ENCODE measurements at places on chromosomes 6 and 20.

GRCh38 chr6:73032586-73032985, 192.7 kb downstream of the KHDC1L start:
- DNase-seq: no peak

- DNase-seq: no peak
Measured at GRCh38 chr6:157821342-157822033, 1.6 kb upstream of the SNX9 start.

- no peak for DNase-seq
Measured at GRCh38 chr6:9543649-9544048, 871.2 kb downstream of the TFAP2A start.

DNA sequence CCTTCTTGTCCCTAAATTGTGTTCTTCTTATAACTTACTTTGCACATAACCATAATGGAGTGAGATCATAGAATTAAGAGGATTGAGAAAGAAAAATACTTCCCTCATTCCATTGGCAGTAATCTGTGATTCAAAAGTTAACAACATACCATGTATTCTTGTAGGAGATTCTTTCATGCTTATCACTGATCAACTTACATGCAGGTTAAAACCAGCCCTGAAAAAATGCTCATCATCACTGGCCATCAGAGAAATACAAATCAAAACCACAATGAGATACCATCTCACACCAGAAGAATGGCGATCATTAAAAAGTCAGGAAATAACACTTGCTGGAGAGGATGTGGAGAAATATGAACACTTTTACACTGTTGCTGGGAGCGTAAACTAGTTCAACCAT, 36.5 kb upstream of the GFRAL start:
- DNase-seq: no peak

- peak; percentile 64 for DNase-seq
Measured at GRCh38 chr6:53837865-53838769, 43.3 kb downstream of the LRRC1 start.

DNA sequence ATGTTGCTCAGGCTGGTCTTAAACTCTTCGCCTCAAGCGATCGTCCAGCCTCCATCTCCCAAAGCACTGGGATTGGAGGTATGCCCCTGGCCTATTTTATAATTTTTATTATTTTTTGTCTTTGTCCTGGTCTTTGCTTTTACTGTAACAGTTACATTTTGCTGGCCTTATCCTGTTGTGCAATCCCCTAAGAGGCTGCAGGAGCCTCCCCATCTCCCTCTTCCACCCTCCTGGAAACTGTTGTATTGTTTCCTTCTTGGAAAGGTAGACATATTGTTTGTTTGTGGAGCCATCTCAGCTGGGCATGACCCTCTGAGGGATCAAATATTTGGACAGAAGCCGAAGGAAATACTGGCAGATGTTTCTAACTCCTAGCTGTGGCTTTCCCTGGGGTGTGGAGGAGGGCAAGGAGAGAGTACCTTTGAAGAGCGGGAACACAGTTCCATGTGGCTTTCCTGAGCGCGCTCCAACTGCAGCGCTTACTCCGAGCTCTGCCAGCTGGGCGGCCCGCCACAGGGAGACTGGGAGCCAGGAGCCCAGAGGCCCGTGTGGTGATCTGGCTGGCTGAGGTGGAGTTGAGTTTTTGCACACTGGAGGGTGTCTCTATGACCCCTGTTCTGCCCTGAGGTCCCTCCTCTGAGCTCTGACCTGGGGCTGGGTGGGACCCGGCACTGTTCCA, 4.9 kb downstream of the MAPK13 start:
- no peak for DNase-seq

DNA sequence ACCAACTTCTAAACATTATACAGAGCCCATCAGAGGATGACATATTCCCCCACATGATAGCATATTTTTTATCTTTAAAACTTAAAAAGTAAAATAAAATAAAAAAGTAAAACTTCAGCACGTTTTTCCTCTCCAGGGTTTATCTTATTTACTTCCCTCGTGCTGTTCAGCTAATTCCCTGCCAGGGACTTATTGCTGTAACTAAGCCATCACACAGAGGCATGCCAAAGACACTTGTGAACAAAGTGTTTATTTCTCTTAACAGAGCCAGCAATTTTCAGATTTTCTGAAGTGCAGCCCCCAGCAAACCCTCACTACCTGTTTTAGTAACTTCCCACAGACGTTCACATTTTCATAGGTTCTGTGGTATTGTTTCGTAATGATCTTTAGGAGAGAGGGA, 293.8 kb downstream of the ZNF217 start:
- no peak for DNase-seq

DNA sequence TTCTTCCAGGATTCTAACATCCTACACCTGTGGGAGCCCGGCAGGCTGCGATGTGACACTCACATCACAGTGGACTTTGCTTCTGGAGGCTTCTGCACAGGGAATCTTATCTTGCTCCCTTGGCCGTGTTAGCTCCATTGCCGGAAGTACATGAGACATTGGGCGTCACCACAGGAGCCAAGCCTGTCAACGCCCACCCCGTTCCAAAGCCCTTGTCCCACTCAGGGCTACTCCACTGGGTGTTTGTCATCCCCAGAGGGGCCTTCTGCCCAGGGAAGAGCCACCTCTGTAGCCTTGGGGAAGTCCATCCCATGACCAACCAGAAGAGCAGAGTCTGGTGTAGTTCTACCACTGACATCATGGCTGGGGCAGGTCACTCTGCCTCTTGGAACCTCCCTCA, 1.7 kb downstream of the RAB44 start:
- no peak for DNase-seq

Data from NCI-H524 treated with DMSO at 0.1 percent for 48 hours (cell line).